T-helper 1 cell (primary cell): ENCODE measurements at places on chromosomes 7 and 10.
A peak's percentile ranks its signal among the peaks of the same experiment; 100 is the strongest.

GRCh38 chr10:35386594-35387174, 50.4 kb downstream of the CCNY start:
- DNase-seq: no peak

- DNase-seq: no peak
Measured at GRCh38 chr7:54897891-54898290, 120.9 kb upstream of the EGFR start.

- DNase-seq: no peak
Measured at GRCh38 chr10:23341004-23341403, 3.6 kb downstream of the C10orf67 start.

- DNase-seq: no peak
Measured at GRCh38 chr7:129831424-129832058, 121.2 kb downstream of the UBE2H start.

- peak; percentile 23 for DNase-seq
Measured at GRCh38 chr10:118754229-118754555, 578 bp downstream of the CACUL1 start.

- no peak for DNase-seq
Measured at GRCh38 chr7:5001003-5001402, 42.0 kb upstream of the MMD2 start.

DNA sequence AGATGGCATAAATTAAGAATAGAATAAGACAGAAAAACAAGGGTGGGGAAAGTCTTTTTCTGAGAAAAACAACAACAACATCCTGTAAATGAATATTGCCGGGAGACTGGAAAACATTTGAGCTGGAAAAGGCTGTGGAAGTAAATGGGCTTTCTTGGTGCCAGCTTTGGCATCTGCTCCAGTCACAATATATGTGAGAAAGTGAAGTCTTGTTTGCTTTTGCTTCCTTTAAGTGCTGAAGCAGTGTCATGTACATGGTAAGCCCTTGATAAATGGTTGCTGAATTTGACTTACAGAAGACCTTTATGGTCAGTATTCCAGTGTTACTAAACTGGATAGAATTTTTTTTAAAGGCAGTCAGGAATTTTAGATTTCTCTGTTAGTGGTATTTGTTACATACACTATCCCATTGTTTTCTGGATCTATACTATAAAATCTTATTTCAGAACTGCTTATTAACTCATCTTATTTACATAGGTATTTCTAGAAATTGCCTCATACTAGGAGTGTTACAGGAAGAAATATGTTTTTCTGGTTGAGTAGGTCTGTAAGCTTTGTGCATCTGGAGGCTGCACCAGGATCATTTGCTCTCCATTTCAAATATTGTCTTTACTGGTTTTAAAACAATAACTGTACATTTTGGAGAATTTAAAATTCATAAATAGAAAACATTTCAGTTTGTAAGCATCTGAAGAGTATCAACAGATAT, 201.7 kb upstream of the FOXP2 start:
- no peak for DNase-seq

GRCh38 chr10:115026746-115027140, 66.4 kb upstream of the ATRNL1 start:
- no peak for DNase-seq

- no peak for DNase-seq
Measured at GRCh38 chr10:130169136-130169859, 33.1 kb downstream of the GLRX3 start.

GRCh38 chr10:113278664-113279063, 274.2 kb upstream of the HABP2 start:
- no peak for DNase-seq

GRCh38 chr7:67392596-67393438, 396.2 kb downstream of the TYW1 start:
- DNase-seq: no peak

GRCh38 chr7:21185653-21186265, 242.1 kb upstream of the SP4 start:
- DNase-seq: no peak

GRCh38 chr10:43348511-43349312, 22.7 kb upstream of the FXYD4 start:
- DNase-seq: peak; percentile 88

DNA sequence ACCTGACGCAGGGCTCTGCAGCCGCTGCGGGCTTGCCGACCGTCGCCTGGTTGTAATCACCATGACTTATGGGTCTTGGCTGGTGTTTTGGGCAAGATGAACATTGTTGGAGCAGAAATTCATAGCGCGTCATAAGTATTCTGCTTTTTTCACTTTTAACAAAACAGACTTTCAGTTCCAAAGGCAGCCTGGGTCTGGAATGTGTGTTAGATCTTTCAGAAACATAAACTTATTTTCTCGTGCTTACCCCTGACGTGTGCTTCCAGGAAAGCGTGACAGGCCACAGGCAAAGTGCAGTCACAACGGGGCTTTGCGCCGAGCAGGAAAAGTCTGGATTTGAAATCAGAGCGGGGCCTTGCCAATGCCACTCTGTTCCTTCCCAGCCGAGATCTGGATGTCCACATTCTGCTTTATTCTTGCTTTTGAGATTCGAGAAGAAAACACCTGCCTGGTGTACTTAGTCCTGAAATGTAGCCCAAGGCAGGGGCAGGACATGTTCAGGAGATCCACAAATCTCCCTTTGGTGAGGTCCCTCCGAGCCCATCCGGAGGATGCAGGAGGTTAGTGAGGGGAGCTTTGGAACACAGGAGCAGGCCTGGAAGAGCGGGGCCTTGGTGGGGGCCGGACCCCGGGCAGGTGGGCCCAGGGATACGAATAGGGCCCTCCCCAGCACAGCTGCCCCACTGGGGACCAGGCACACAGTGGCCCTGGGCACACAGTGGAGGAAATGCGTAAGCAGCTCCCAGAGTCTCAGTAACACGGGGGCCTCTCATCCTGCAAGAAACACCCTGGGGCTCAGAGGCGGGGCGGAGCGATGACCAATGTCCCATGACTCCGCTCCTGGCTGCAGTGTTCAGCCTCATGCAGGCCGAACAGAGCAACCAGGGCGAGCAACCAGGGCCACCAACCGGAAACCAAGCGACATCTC, 49.5 kb upstream of the EBF3 start:
- no peak for DNase-seq

- DNase-seq: no peak
Measured at GRCh38 chr10:7596356-7596755, 70.4 kb downstream of the ITIH5 start.

GRCh38 chr10:88889559-88890337, 9.7 kb downstream of the STAMBPL1 start:
- no peak for DNase-seq

GRCh38 chr7:157073949-157074624, 63.6 kb upstream of the MNX1 start:
- no peak for DNase-seq

DNA sequence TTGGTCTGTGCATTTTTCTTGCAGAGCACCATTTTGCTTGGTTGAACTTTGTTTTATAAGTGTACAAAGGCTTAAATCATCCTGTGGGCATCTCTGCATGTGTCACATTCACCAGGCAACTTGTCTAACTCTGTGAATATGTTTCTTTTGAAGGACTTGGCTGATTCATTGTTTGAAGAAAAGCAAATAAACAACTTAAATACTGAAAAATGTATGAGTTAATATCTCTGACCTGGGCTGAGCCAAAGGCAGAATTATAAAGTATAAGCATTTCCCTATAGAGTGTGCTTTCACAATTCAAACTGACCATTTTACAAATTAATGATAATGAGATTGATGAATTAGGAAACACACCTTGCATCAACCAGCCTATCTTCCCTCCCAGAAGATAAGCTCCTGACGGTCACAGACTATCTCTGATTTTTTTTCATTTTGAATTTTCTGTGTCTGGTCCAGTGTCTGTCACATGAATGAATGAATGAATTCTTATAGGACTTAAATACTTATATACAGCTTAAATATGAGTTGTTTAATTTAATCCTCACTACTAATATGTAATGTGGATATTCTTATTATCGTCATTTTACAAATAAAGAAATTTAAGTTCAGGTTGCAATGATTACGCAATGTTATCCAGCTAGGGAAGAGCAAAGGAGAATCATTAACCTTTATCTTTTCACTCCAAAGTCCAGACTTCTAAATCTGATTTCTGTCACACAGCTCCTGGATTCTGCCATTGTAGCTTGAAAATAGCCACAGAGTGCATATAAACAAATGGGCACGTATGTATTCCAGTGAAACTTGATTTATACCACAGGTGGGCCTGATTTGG, 182.0 kb upstream of the PHYHIPL start:
- no peak for DNase-seq

DNA sequence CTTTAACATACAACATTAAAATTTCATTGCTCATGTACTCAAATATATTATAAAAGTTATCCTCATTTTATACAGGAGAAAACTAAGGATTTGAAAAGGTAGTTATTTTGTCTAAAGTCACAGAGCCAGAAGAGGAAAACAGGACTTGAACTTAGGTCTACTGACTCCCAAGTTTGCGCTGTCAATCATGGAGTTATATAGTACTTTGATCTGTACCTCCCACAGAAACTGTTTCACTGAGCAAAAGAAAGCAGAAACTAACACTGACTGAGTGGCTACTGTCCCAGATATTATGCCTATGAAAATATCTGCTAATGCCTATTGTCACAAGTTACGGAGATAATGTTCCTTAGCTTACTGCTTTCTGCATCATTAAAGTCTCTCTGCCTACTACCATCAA, 329.1 kb downstream of the MAGI2 start:
- DNase-seq: no peak

DNA sequence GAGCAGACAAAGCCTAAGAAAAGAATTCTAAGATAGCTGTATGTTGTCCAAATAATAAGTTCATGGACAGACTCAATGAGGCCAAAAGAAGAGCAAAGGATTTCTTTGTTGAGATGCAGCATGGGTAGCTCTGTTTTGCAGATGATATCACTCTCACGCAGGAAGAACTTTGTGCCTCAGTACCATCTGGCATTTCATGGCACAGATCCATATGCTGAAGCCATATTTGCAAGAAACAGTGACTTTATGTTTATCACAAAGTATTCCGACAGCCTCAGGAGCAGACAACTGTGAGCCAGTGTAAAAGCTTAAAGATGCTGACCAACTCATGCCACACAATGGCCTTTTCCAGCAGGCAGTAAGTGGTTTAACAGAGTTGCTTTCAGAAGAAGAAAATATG, 45.5 kb upstream of the RNF148 start:
- DNase-seq: no peak

GRCh38 chr10:123103944-123104343, 31.8 kb upstream of the HMX3 start:
- no peak for DNase-seq

DNA sequence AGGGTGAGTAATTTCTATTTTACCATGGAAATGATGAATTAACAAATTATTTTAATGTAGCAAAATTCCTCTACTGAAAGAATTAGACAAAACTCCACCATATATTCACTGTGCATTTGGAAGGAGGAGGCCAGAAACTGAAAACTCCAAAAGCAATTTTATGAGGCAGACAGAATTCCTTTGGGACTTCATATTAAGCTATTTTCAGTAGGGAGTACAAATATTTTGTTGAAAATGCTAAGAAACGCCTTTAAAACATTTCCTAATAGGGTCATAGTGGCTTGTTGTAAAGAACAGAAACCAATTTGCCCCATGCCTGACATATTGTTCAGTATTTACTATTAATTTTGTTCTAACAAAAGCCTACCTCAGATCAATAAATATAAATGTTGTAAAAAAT, 117.8 kb downstream of the TES start:
- DNase-seq: no peak

DNA sequence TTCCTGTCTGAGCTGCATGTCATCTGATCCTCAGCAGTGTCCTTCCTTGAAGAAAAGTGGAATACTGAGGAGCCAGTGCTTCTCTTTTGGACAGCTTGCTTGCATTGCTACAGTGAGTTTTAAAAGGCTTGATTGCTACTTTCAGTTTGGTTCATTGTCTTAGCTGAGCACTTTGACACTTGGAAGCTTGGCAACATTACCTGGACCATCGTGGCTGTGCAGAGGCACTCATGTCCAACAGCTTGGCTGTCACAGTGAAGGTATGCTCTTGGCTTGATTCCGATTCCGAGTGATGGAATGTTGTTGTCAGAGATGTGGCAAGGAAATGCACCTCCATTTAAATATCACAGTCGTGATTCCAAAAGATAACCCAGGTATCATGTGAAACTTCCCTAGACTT, 102.4 kb downstream of the FAS start:
- DNase-seq: no peak

GRCh38 chr7:85564861-85565260, 378.0 kb upstream of the SEMA3D start:
- no peak for DNase-seq

- no peak for DNase-seq
Measured at GRCh38 chr7:7228472-7228871, 46.1 kb downstream of the C1GALT1 start.

DNA sequence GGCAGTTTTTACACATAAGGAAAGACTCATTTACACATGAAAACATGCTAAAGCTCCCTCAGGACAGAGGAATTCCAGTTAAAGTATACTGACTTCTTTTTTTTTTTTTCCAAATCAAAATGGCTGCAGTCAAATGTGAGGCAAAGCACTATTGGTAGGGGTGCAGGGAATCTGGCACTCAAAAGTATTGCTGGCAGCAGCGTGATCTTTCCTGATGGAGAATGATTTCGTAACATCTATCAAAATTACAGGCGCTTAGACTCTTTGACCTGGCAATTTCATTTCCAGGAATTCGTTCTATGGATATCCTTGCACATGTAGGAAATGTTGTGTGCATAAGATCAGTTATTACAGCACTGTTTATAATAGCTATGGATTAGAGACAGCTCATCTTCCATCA, 65.7 kb downstream of the VSTM4 start:
- no peak for DNase-seq

DNA sequence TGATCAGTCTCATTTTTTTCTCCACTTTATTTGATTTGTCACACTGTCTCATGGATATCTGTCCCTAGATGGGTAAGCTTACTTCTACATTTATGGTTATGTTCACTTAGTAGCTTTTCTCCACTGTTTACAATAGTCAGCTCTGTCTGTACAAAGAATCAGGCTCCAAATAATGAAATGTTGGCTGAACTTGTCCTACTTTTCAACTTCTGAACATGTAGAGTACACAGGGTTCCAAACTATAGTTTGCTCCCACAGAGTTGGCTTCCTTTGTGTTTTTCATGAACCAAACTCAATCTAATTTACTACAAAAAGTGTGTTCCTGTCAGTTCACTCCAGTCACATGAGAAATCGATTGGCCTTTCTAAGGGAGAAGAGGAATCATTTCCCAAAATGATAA, 175.0 kb downstream of the CCDC71L start:
- DNase-seq: no peak

- DNase-seq: no peak
Measured at GRCh38 chr10:62231371-62231770, 37.3 kb downstream of the RTKN2 start.
